SIG-M5 (cell line): ENCODE measurements at places on chromosomes 11 and 22.

DNA sequence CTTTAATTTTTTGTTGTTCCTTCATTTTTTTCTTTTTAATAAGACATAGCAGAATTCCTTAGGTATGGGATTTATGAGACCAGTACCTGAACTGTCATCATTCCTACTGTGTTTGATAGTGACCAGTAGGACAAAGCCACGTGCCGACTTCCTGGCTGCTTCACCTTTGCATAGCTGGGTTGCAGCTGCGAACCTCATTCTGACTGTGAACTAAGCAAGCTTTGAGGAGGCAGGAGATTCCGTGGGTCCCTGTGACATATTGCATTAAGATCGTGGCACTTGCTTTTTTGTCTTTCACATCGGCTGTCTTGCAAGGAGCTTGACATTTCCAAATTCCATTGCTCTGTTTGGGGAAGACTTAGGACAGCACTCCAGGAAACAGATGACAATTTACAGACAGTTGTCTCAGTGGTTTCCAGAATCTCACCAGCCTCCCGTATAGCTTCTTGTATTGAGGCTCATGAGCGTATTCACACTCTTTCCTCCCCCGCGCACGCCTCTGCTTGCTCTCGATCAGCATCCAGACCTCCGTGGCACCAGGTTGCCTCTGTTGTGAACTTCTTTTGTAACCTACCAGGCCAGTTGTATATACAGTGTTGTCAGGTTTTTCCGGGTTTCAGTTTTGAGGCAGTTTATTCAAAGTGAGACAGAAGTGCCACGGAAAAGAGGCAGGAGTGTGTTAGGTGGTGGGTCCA, 101.7 kb downstream of the CWC15 start:
- no peak for DNase-seq

DNA sequence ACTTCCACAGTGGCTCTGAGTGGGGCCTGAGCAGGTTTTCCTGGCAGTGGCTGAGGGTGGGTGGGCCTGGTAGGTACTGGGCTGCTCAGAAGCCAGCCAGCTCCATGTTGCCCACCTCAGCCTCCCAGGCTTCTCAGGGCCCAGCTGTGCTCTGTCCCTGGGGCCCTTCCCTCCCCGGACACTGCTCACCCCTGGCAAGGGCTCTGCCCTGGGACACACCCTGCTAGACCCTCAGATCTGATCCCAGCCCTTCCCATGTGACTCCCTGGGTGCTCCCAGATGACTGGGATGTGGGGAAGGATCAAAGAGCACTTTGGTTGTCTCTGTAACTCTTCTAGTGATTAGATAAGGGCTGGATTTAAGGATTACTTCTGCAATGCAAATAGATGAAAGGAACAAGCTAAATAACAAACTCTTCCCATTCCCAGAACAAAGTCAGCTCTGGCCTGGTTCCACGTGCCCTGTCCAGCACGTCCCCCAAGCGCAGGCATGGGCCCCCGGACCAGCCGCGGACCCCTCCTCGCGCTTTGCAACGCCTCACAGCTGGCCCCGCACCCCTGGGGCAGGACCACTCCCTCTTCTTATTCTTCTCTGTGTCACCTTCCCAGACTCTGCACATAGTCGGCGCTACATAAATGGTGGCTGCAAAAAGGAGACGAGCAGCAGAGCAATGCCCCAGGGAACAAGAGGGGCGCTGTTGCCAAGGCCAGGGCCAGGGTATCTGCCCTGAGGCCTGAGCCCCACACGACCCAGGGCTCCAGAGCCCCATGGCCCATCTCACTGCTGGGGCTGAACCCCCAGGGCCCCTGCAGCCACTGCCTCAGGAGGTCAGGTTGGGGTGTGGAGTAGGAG, 5.7 kb upstream of the KRTAP5-6 start:
- no peak for DNase-seq

- DNase-seq = no peak
Measured at GRCh38 chr11:2901196-2901796, 15.7 kb upstream of the CDKN1C start.

GRCh38 chr22:49330421-49331222, 497.1 kb downstream of the BRD1 start:
- no peak for DNase-seq

DNA sequence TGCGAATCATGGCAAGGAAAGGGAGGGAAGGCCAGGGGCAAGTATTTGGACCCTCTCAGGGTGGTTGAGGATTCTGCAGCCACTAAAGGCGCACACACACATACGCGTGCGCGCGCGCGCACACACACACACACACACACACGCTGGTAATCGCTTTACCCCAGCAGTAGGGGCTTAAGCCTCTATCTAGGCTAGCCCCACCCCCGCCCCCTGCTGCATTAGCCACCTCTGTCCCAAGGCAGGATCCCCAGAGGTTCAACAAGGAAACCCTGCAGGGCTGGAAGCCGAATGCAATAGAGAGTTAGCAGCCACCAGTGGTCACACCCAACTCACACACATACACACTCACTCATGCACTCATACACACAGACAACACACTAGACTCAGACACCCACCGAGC, 28.6 kb upstream of the ELFN2 start:
- no peak for DNase-seq

DNA sequence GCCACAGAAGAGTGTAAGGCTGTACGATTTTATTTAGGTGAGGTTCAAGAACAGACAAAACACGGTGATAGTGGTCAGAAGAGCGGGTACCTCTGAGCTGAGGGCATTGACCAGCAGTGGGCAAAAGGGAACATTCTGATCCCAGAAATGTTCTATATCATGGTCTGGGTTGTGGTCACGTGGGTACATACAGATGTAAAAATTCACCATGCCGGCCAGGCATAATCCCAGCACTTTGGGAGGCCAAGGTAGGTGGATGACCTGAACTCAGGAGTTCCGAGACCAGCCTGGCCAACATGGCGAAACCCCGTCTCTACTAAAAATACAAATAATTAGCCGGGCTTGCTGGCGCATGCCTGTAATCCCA, 31.1 kb upstream of the GCAT start:
- DNase-seq = no peak

DNA sequence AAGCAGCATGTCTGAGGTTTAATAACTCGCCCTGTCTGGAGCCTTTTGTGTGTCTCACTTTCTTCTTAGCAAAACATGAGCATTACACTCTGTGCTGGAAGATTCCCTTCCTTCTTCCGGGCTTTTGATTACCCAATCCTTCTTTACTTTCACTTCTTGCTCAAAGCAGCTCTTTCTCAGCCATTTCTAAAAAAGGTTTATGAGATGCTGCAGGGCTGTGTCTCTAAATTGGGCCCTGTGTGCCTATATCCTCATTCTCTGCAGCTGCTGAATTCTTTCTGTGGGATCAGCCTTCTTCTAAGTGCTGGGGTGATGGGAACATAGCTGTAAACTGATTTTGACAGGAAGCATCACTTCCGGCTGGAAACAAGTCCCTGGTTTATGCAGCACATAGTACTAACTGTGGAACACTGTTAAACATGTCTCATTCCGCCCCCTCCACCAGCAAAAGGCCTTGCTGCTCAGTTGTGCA, 71.8 kb downstream of the PIWIL4 start:
- DNase-seq = peak; percentile 74

- DNase-seq = no peak
Measured at GRCh38 chr11:65505466-65506289, 6.8 kb downstream of the MALAT1 start.

DNA sequence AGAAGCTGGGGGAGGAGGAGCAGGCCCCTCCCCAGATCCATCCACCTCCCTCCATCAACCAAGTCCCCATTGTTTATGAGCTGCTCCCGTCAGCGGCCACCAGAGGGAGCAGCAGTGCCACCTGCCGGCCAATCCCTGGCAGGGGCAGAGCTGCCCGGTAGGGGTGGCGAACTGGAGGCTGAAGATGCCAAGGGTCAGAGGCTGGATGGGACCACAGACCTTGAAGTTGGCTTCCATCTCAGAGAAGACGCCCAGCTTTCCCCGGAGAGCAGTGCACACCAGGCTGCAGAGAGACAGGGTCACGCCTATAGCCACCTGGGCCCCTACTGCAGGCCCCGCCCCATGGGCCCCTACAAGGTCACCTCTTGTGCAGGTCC, 3.6 kb downstream of the FIBP start:
- DNase-seq = no peak

- no peak for DNase-seq
Measured at GRCh38 chr22:30340911-30341685, 14.4 kb upstream of the TBC1D10A start.

- DNase-seq = no peak
Measured at GRCh38 chr22:50289942-50290630, 17.4 kb downstream of the PLXNB2 start.

DNA sequence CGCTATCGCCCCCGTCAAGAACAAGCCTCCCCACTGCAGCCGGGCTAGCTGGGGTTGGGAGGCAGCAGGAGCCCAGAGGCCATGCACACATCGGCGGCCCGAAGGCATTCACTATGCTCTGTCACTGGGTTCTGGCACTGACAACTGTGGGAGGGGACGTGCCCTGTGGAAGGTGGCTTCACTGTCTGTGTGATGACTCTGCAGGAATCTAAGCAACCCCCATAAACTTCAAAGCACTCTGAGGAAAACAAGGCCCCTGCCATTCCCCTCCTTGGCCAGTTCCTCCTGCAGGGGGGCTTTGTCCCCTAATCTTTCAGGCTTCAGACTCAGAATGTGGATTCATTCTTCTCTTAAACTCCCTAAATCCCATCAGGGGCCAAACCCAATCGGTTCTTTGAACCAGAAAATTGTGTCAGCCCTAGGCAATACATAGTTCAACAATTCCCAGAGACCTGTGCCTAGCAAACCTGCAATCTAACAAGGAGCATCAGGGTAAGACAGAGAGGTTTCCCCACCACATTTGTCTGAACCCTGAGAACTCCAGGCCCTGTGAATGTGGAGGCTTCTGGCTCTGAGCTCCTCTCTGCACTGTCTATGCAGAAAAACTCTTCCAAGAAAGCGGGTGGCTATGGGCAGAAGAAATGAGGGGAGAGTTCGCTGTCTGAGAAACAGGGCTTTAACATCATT, 1477.2 kb downstream of the TBC1D22A start:
- no peak for DNase-seq

DNA sequence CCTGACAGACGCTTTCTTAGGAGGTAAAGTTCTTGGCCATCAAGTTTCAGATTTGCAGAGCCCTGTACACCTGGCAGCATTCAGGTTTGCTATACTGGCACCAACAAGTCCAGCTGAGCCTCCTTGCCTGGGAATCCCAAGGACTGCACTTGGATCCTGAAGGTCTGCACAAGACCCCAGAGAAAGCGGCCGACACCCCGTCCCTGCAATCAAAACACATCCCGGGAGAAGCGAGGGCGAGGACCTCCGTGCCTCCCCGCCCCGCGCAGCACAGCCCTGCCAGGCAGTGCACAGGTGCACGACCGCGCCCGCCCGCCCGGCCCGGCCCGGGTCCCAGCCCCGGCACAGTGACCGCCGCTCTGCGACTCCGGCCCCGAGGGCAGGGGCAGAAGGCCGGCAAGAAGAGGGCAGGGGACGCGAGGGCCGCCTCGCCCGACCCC, 559 bp downstream of the MRTFA start:
- no peak for DNase-seq

GRCh38 chr11:15215005-15215404, 100.3 kb downstream of the INSC start:
- no peak for DNase-seq
